ENCODE measurements at places on chromosomes 3 and 15.

- no peak for DNase-seq
These were observed 14.9 kb downstream of the IGSF10 start for GRCh38 chr3:151446002-151446340.

- no peak for DNase-seq
These were observed 14.1 kb downstream of the LCMT2 start for GRCh38 chr15:43316016-43316970.

DNA sequence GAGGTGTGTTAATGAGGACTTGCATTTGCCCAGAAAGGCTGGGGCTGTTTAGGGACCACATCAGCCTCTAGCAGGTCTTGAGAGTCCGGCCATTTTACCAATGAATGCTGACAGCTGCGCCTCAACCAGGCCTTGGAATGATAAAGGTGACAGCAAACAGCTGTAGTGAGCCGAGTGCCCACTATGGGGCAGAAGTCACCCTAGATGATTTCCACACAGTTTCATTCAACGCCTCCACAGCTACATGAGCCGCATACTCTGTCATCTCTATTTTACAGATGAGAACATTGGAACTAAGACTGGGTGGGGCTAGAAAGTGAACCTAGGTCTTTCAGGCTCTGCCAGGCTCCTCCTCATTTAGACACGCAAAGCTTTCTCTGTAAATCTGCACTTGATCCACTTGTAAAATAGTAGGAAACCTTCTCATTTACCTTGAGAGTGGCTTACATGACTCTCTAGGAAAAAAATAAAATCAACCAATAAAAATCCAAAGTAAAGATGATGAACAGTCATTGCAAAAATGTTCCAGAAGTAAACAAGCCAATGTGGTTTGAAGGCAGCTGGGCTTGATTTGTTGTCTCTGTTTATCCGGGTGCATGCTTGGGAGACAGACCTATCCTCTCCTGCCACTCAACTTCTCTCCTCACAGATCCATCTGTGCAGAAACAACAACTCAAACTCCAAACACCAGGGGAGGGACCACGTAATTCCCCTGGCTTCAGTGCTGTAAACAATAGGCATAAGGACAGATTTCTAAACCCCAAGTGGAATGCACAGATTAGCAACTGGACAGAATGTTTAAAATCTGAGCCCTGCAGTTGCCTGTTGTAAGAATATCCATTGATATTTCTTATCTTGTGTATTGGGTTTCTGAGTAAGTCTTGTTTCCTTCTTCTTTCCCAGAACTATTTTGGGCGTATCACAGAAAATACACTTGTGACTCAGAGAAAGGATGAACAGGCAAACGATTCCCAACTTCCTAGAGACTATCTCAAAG is 31.5 kb upstream of the LDHAL6B start:
- peak; percentile 62 for DNase-seq

DNA sequence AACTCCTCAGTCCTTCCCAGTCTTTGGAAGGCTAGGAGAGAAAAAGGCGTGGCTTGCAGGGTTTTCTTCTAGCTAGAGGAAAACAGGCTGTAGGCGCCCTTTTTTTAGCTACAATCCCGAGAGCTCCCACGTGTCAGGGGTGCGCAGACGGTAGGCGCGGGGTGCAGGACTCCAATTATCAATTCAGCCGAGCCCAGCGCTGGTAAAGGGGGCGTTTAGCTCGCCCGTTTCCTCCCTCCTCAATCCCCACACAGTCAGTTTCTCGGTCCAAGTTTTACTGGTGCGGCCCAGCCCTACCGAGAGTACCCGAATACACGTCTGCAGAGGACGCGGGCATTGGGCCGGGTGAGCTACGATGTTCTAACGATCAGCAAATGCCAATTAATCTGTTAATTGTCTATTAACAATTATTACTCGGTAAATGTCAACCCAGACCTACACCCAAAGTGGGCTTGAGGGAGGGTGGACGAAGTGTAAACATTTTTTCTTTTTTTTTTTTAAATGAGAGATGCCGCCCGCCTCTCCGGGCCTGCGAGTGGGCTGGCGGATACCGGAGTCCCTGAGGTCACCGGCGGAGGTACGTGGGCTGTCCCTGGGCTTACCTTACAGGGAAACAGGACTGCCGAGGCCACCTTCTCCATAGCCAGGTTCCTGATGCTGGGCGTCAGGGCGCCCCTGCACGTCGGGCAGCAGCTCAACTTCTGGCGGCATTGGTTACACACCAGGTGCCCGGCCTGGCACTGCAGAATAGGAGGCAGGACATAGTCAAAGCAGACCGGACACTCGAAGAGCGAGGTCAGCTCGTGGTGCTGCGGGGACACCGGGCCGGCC is 923 bp downstream of the SIAH2 start:
- peak; percentile 46 for DNase-seq

GRCh38 chr3:187051724-187052366 is 87.5 kb downstream of the RPL39L start:
- no peak for DNase-seq

GRCh38 chr3:184011937-184012889 is 5.5 kb downstream of the ABCC5 start:
- DNase-seq = no peak

DNA sequence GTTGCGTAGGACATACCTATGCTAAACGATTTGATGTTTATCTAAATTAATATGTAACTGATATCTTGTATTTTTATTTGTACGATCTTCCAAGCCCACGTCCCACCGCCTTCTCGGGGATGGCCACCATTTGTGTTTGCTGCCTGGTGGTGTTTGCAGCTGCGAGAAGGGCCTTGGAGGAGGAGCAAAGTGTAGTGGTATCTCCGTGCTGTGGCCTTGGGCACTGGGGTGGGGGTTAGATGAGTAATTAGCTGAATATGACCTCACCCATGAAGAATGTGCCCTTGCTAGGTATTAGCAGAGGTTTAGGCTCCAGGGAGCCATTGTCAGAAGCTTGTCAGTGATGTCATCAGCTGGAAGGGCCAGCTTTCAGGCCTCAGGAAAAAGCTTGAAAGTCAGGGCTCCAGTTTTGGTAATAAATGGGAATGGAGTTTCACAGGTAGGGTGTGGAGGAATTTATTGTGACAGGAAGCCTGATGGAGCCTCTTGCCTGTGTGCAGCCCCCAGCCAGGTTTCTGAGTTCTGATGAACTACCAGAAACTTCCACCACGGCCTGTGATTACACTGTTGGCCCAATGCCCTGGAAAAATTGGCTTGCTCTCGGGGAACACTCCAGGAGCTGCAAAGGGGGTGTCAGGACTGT is 41.0 kb downstream of the FLNB start:
- peak; percentile 84 for DNase-seq

DNA sequence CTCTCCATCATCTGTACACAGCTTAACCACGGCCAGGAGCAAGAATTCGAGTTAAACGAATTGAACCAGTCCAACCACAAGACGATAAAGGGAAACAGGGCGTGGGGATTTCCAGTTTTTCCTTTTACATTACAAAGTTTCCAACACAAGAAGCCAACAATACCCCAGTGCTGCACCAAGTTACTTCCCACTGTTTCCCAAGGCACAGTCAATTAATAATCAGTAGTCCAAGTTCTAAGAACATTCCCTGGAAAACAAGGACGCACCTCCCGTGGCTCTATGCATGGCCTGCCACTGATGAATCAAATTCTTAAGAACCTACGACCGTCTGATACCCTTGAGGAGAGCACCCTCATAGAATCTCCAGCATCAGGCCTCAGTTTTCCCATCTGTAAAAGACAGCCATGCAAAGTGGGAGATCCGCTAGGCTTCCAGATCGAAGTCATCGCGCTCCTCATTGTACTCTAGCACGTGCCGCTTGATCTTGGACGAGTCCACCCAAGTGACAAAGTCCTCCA is 774 bp downstream of the IMP3 start:
- DNase-seq = no peak

DNA sequence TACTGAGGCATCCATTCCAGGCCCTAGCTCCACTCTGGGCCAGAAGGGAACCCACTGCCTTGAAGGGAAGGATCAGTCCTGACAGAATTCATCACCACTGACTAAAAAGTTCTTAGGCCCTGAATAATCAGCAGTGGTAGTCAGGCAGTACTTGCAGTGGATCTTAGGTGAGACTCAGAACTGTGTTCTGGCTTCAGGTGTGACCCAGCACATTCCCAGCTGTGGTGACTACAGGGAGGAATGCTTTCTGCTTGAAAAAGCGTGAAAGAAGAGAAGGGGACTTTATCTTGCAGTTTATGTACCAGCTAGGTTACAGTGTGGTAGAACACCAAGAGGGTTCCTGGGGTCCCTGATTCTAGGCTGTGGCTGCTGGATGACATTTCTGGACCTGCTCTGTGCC is 24.9 kb upstream of the AADACL2 start:
- DNase-seq = no peak

DNA sequence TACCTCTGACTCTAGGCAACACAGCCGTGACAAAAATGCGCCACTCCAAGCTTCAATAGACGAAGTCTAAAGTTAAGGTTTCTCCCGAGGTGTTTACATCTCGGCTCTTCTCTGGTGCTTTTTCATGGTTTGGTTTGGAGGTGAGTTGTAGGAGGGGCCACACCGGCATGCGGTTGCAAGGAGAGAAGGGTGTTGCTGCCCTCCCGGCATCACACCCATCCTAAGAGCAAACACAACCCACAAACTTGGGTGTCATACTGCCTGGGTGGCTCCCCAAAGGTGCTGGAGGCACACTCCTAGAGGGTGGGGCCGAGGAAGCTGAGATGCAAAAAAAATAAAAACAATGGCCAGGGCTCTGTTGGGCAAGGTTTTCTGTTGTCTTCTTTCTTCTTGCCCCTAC is 225.2 kb upstream of the ICE2 start:
- DNase-seq = no peak

DNA sequence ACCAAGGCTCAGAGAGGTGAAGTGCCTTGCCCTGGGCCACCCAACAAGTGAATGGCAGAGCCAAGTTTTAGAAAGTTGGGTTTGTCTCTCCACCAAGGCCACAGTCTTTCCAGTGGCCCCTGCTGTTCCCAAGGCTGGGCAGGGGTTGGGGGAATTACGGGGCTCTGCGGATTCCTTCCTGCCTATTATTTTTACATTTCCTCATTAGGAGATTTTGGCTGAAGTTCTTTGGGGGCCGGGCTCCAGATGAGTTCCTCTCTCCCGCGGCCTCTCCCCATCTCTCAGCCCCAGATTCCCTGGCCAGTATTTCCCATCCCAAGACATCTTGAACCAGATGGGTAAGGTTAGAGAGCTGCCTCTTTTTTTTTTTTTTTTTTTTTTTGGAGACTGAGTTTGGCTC is 44.0 kb upstream of the SMAD6 start:
- no peak for DNase-seq

GRCh38 chr3:155676252-155676981 is 68.5 kb downstream of the PLCH1 start:
- DNase-seq = peak; percentile 91

- peak; percentile 92 for DNase-seq
These were observed 15.7 kb downstream of the KIF9 start for GRCh38 chr3:47266709-47267489.

- no peak for DNase-seq
These were observed 760.7 kb downstream of the GRM7 start for GRCh38 chr3:7621651-7622050.

DNA sequence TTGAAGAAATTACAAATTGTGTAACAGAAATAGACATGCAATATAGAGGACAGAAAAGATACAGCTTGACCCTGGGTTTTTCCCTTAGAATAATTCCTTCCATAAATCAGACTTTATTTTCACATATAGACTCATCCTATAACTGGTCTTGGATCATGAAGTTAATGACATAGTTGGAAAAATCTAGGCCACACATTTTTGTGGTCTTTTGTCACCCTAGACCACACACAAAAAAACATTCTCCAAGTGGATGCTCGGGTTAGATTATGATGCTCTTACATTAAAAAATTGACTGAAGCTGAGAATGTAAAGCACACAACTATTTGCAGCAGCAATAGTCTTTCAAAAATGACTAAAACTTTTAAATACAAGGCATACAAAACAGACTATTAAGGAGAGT is 7.5 kb upstream of the PLA2G4D start:
- no peak for DNase-seq

GRCh38 chr3:117921411-117921810 is 1113.2 kb downstream of the IGSF11 start:
- DNase-seq = no peak

DNA sequence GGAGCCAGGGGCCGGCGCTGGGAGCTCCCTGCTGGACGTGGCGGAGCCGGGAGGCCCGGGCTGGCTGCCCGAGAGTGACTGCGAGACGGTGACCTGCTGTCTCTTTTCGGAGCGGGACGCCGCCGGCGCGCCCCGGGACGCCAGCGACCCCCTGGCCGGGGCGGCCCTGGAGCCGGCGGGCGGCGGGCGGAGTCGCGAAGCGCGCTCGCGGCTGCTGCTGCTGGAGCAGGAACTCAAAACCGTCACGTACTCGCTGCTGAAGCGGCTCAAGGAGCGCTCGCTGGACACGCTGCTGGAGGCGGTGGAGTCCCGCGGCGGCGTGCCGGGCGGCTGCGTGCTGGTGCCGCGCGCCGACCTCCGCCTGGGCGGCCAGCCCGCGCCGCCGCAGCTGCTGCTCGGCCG is 1.5 kb downstream of the SMAD6 start:
- DNase-seq = peak; percentile 71

DNA sequence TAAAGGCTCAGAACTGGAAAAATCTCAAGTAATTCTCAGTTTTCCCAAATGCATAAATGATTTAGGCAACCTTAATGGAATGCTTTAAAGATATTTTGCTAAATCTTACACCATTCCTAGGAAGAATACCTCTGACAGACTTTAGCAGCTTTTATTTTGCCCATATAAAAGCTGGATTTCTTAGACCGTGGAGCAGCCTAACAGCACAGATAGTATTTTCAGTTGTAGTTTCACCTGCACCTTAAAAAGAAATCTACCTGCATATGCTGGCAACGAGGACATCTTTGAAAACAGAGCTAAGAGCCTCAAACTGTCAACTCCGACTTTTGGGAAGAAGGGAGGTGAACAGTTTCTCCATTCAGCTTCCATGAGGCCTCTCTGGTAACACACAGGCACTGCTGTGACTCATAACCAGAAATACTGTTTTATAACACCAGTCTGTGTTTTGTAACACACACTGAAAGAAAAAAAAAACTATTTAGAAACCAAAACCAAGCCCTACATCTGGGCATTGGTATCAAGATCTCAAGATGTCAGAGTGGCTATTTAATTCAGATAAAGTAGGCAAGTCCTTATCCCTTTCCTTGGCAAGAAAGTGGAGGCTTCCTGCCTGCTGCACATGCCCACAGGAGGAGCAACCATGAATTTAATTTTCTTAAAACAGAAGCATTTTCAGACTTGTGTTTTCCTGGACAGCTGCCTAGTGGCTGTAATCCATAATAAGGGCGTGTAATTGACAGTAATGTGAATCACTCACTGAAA is 181.5 kb upstream of the ICE2 start:
- peak; percentile 74 for DNase-seq

Data from foreskin fibroblast (primary cell).